ENCODE measurements at places on chromosomes 4 and X. TPM values are rescaled to one million over a fixed set of nuclear protein-coding genes. Genes with fewer than 3 reads are reported as not detected.

Gene ZMAT1
- polyA plus RNA-seq: 1.2 TPM

Gene SOX3
- polyA plus RNA-seq: 0.39 TPM

Gene ENAM
- not detected for polyA plus RNA-seq

Gene NAP1L2
- polyA plus RNA-seq: 14.1 TPM

Gene EPGN
- polyA plus RNA-seq: not detected

Gene CHST7
- polyA plus RNA-seq: 9.9 TPM

Gene MID1
- polyA plus RNA-seq: 7.4 TPM

Gene CT83
- polyA plus RNA-seq: not detected

Gene CHRDL1
- 5.7 TPM for polyA plus RNA-seq

Gene CT45A3
- polyA plus RNA-seq: 0.42 TPM

Gene ARMCX1
- 31.2 TPM for polyA plus RNA-seq

Gene F8A3
- polyA plus RNA-seq: 7.9 TPM

Gene CCSER1
- polyA plus RNA-seq: 0.48 TPM

Gene EDNRA
- polyA plus RNA-seq: 3.4 TPM

Gene HTT
- 30.4 TPM for polyA plus RNA-seq

Gene TBC1D19
- polyA plus RNA-seq: 7.4 TPM

Gene IL21
- polyA plus RNA-seq: not detected

Gene ASB9
- polyA plus RNA-seq: 2.0 TPM

Gene CYSLTR1
- polyA plus RNA-seq: 0.20 TPM

Gene FGF13
- polyA plus RNA-seq: 5.6 TPM

Gene NXF2B
- polyA plus RNA-seq: not detected

Gene CCDC160
- 0.49 TPM for polyA plus RNA-seq
